H54 (cell line): ENCODE measurements at places on chromosomes 3 and 15.

DNA sequence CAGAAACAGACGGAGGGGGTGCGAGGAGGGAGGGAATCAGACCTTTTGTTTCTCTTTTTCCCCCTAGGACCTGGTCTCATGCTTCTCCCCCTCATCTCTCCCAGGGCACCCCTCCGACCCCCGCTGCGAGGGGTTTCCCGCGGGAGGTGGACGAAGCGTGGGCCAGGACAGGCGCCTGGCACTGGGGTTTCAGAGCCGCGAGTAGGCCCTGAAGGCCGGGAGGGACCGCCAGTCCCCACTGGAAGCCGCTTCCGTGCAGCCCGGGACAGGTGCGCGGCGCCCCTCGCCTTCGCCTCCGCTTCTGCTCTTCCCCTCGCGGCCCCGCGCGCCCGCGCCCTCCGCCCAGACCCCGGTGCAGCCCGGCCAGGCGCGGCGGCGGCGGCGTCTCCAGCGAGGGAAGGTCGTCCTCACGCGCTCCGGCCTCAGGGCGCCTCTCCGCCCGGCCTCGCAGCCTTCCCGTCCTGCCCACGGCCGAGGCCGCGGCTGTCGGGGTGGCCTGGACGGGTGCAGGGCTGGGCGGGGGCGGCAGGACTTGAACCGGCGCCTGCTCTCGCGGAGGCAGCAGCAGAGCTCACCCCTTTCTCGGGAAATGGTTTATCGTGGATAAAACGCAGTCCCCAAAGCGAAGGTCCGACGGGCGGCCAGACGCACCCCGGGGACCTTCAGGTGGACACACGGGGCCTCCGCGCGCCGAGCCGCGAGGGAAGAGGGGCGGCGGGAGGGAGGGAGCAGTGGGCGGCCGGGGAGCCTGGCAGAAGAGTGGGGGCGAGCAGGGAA, 31.5 kb upstream of the ADAMTS17 start:
- no peak for DNase-seq

DNA sequence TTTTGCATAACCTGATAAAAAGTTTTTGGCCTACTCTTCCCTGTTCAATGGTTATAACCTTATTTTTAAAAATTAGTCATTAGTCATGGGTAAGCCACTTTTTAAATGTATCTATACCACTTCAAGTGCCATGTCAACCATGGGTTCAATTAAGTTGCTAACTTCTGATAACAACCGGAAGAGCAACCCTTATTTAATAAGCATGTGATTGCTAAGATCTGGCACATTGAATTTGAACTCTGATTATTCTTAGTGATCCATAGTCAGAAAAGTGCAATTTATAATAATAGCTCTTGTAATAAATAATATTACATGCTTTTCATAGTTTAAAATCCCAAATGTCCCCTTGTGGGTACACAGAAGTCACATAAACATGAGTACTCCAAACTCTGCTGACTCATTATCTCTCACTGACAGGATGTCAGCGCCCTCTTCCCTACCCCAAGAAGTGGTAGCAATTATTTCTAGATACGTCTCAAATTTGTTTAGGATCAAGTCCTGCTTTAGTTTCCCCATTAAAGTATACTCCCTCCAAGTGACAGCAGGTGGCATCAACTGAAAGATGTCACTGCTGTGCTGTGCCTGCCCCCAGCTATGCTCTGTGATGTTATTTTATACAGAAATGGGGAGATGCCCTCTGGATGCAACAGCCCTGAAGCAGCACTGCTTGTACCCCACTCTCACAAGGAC, 18.6 kb downstream of the SAMD7 start:
- no peak for DNase-seq

DNA sequence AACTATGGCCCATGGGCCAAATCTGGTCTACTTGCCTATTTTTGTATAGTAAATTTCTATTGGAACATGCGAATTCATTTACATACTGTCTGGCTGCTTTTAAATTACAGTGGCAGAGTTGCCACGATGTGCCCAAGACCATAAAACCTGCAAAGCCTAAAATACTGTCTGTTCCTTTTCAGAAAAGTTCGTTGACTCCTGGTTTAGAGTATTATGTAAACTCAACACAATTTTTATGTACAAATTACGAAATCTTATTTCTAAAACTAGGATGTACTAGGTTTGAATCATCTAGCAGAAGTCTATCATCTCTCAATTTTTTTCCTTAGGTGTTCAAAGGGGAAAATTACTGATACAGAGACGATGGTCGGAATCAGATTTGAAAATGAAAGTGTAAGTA, 26.9 kb downstream of the SENP2 start:
- DNase-seq: no peak

DNA sequence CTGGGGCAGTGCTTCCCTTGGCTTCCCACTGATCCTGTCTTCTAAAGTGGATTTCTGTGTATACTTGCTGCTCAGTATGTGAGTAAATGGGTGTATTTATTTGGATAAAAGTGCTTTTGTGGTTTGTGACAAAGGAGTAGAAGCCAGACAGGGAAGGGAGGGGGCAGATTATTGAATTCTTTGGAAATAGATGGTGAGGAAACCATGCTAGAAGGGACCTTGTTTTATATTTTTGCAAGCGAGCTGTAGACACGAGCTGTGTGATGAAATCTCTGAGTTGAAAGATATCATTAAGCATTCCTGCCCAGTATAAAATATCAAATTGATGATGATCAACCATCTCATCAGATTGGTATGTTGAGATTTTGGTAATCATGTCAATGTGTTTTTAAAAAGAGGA, 68.9 kb downstream of the DUT start:
- no peak for DNase-seq

GRCh38 chr3:184595726-184596125, 34.1 kb downstream of the EPHB3 start:
- no peak for DNase-seq

- DNase-seq: no peak
Measured at GRCh38 chr3:58025837-58026569, 17.8 kb downstream of the FLNB start.

- DNase-seq: no peak
Measured at GRCh38 chr3:127688022-127688415, 15.3 kb downstream of the ABTB1 start.

DNA sequence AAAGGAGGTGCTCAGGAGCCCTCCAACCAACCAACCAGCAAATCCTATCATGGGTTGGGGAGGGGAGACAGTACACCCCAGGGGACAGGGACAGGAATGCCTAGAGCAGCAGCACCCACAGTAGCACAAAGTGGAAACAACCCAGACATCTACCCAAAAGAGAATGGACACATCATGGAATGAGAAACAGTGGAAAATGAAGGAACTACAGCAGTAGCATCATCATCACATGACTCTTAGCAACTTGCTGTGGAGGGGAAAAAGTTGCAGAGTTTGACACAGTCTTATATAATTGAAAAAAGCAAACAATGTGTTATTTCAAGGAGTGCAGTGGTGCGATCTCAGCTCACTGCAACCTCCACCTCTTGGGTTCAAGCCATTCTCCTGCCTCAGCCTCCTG, 11.0 kb downstream of the C3orf22 start:
- no peak for DNase-seq

GRCh38 chr15:31554261-31554660, 227.6 kb downstream of the KLF13 start:
- peak; percentile 41 for DNase-seq

- DNase-seq: no peak
Measured at GRCh38 chr15:92266796-92267685, 126.6 kb upstream of the ST8SIA2 start.

DNA sequence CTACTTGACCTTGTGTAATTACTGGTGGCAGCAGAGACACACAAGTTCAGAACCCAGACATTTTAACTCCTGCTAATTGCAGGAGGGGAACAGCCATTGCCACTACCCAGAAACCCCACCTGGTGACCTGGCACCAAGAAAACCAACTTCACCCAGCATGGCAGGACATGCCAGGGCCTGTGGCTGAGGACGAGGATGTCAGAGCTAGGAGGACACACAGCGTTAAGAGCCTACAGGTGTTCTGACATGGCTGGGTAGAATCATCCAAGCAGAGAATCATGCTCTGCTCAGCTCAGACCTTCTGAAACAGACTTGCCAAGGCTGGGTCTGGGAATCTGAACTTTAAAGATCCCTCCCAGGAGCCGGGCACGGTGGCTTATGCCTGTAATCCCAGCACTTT, 11.7 kb upstream of the SPATA12 start:
- DNase-seq: no peak

DNA sequence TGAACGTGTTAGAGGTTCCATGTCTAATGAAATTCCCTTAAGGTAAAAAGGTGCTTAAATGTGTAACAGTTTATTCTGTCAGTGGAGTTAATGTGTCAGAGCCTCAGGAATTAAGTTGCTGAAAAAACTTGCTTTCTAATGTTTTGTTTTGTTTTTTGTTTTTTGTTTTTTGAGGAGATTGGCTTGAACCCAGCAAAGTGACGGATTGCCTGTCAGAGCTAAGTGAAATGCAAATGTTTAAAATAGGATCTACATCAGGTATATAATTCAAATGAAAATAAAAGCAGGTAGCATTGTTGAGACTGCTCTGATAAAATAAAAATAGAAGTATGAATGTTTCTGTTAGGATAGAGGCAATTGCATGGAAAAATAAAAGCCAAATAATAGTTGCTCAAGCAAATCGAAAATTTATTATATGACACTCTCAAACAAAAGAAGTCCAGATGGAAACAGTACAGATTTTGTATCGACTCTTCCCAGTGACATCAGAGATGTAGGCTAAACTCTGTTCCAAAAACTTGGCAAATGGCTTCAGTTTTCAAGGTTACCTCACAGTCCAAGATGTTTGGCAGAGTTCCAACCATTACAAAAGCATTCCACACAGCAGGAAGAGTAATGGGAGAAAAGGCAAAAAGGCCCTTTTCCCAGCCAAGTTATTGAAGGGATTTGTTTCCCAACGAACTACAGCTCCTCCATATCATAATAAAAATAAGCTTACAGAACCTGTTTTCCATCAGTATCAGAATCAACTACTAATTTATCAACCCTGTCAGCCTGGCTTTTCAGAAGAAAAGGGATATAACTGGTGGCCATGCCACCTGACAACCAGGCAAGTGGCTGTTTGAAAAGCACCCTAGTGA, 291.0 kb downstream of the TBL1XR1 start:
- no peak for DNase-seq

GRCh38 chr3:58333206-58334012, 717 bp downstream of the PXK start:
- no peak for DNase-seq

- DNase-seq: peak; percentile 50
Measured at GRCh38 chr15:98609144-98609852, 39.0 kb upstream of the IGF1R start.
